Mesendoderm (in vitro differentiated cells): ENCODE measurements at places on chromosomes 1 and 21.

DNA sequence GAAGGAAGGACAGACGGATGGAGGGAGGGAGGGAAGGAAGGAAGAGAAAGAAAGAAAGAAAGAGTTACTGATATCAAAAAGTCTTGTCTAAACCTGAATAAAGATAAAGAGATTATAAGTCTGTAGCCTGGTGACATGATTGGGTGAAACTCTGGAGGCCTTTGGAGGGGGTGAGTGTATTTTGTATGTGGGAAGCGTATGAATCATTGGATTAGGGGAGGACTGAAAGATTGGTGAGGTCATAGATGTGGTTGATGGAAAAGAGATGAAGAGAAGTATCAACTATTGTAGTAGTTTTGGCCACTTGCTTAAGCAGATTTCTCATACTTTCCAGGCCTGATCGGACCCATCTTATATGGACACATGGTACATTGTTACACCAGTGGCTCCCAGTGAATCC lies 11.5 kb upstream of the KCNJ6 start:
- DNase-seq, result no peak

DNA sequence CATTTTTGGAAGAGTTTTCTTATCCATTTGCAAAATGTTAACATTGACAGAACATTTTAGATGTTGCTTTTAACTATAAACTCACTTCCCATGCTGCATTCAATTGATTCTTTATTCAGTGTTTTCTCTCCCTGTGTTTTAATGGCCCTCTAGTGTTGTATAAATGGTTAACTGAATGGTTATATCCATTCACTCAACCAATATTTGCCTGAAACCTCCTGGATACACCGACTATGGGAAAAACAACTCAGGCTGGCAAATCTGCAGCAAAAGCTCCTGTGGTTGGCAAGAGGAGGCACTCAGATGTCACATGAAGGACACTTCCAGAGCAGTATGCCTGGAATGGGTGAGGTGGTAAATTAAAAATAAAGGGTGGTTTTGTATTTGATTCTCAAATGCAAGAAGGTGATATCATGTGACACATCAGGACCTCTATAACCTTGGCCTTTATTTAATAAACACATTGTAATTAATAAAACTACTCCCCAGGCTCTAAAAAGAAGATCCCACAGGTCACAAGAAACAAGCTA lies 107.6 kb downstream of the BCAR3 start:
- no peak for DNase-seq

GRCh38 chr1:18304151-18304869 lies 176.4 kb upstream of the KLHDC7A start:
- no peak for DNase-seq

DNA sequence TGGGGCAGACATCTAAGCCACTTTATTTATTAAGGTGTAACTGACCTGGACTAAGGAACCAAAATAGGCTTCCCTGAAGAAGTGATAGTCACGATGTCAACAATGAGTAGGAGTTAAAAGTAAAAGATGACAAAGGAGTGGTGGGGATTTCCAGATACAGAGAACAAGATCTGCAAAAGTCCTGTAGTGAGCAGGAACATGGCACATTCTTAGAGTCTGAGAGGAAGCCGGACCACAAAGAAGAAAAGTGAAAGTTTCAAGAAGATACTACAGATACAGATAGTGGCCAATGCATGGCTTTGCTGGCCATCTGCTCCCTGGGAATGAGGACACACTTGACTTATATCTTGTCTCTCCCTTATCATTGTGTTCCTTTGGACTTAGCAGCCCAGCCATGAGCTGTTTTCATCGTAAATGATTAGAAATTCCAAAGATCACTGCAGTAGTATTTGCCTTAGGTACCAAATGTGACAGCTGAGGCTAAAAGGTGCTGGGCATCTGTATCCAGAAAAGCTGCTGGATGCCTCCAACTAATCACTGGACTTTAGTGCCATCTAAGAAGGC lies 302.4 kb upstream of the NR5A2 start:
- DNase-seq, result no peak

DNA sequence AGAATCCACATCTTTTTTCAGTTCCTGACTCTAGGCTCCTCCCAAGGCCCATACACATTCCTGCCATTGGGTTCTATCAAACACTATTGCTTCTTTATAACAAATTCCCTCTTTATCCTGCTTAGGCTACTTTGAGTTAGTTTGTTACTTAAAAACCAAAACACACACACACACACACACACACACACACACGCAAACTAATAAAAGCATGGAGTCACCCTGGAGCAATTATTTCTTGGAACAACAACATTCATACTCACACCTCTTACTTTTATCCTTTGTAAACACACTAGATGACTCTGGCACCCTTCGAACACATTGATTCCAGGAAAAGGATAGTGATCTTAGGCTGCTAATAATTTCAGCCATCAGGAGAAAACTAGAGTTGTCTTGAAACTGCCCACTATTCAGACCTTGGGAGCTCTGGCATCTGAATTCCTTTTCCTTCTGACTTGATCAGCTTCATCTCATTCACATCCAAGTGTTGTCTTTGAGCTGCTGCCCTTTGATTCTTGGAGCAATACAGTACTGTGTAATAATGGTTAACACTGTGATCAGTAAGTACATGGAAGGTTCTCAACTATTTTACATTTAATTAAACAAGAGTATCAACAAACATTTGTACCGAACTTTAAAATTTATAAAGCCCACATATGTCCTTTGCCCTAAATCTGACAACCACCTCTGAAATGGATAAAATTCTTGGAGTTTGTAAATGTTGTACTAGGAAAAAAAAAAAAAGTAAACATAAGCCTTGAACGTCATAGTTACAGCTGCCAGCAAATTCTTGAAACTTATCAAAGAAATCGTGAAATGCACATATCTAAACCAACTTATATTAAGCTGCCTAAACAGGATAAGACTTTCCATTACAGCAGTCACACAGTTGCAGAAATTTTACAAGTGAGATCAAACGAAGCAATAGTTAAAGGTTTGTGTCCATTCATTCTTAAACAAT lies 2.8 kb upstream of the SEC22B start:
- peak; percentile 40 for DNase-seq

DNA sequence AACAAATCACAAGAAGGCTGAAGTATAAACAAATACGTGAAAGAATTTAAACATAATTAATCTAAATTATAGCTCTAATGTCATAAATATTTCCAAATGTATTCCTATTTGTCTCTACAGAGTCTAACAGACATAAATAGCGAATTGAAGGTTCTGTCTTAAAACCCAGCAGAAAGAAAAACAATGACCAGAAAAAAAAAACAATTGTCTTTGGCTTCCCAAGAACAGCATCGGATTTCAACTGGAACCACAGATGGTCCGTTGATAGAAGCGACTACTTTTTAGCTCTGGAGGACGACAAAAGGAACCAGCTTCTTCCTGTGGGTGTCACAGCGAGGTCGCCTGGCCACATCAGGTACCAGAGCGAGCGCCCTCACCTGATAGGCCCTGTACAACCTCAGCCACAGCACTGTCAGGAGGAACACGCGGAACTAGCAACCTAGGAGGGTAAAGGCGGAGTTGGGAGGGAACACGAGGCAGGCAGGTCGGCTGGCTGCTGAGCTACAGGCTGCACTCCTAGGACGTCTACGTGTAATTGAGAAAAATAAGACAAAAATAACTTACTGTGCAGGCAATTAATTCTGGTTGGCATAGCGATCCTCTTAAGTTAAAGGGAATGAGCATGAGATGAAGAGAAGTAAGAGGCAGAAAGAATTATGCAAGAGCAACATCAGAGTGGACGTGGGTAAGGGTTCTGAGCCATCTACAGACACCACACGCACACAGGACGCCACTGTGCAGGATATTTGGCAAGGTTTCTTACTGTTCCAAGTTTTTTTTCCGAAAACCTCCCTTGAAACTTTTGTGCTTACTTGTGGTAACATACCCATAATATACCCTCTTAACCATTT lies 16.7 kb upstream of the PRDM15 start:
- peak; percentile 63 for DNase-seq

DNA sequence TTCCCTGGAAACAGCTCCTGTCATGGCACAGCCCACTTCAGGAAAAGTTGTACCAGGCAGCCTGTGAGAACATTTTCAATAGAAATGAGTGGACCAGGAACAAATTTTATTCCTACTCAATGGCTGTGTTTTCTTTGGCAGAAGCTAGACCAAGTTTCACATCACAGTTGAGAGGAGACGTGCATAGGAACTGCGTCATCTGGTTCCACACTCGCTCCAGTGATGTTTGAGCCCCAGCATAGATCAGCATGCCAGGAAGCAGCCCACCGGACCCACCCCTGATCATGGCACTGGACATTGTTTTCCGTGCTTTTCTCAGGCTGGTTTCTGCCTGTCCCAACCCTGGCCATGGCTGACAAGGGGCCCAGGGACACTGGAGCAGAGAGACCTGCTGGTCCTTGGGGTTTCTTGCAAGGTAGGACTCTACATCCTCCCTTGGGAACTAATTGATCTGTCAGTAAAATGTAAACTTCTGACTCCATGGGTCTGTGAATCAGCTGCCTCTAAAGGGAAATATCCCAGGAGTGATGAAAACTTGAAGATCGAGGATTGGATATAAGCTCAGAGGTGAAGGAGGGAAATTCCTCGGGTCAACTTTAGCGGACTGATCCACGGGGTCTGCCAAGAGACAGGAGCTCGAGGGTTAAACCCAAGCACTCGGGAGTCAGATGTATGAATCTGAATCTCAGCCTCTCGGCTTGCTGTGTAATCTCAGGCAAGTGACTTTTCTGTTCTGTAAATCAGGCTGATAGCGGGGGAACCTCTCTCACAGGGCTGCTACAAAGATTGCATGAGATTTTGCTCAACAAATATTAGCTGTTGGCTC lies 35.7 kb downstream of the NEK2 start:
- DNase-seq, result no peak

DNA sequence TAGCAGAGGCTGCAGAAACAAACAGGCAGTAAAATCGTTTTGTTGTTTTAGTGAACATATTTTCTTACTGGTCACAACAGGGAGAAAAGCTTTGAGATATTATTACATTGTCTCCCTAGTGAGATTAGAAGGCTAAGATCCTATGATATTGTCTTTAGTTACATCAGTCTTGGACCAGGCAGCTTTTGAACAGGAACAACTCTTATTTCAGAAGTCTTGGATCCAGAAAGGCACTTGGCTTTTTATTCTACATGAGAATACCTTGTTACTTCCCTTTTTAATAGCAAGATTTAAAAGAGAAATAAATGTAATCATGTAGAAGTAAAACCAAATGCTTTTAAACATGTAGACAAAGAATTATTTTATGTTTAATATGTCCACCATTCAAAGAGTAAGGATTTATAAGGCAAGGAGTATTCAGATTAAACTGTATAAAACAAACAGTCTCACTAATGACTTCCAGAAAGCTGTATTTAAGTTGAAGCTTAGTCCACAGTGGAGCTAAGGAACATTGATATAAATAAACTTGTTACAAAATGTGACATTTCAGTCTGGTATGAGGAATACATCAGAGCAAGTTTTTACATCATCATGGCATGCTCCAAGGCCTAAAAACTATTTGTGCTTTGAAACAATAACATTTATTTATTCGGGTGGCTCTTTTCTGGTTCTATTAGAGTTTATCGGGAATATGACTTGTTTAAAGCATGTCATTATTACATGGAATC lies 72.2 kb downstream of the PHTF1 start:
- no peak for DNase-seq

DNA sequence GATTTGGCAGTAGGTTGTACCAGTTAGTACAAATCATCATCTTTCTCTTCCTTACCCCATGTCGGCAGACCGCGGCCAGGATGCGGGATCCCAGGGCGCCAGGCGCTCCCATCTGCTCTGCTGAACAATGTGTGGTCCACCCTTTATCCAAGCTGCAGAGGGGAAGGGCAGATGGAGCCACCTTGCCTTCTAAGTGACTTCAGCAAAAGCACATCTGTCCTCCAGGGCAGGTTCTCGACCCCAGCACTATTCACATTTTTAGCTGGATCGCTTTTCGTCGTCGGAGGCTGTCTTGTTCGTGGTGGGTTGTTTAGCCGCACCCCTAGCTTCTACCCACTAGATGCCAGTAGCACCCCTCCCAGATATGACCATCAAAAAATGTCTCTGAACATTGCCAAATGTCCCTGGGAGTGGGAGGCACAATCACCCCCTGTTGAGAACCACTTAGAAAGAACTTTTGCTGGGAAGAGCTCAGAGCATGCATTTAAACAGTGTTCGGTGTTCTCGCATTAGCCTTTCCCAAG lies 58.1 kb upstream of the SIM2 start:
- DNase-seq, result peak; percentile 67
